Skeletal muscle cell (primary cell): ENCODE measurements at places on chromosomes 3 and 15.
A peak's percentile ranks its signal among the peaks of the same experiment; 100 is the strongest.

DNA sequence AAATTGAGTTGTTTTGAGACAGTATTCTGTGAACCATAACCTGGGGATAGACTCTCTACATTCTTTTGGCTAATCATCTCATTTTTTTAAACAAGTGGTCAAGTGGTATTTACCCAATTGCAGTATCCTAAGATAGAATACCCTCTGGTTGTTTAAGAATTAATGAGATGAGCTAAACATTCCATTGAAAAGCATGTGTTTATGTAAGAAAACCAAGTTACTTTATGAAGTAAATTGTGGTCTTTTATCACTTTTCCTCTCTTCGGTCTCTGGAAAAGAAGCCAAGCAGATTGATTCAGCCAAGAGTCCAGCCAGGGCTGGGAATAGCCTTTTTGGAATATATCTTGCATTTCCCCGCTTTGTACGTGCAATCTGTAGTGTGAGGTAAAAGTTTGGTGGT lies 185.7 kb upstream of the TOPAZ1 start:
- peak; percentile 4 for DNase-seq

- DNase-seq: no peak
Measured at GRCh38 chr3:134317106-134317947, 56.9 kb downstream of the AMOTL2 start.

DNA sequence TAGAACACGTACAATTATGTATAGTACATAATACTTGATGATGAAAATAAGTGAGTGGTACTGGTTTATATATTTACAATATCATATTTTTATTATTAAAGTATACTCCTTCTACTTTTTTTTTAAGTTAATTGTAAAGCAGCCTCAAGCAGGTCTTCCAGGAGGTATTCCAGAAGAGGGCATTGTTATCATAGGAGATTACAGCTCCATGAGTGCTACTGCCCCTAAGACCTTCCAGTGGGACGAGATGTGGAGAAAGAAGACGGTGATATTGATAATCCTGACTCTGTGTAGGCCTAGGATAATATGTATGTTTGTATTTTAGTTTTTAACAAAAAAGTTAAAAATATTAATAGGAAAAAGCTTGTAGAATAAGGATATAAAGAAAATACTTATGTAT lies 40.3 kb upstream of the SCN5A start:
- no peak for DNase-seq

DNA sequence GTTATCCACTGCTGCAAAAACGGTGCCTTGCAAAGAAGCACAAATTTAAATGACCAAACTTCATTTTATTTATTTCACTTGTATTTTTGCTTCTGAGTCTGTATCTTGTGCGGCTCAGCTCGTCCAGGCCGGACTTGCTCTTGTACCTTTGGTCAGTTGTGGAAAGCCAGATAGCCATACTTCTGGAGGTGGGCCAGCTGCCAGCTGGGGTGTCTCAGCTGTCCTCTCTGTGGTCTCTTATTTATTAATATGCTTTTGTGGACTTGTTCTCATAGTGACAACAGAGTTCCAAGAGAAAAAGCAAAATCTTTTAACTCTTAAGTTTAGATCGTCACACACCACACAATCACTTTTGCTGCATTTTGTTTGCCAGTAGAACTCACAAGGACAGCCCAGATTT lies 87.7 kb downstream of the IL1RAP start:
- no peak for DNase-seq

DNA sequence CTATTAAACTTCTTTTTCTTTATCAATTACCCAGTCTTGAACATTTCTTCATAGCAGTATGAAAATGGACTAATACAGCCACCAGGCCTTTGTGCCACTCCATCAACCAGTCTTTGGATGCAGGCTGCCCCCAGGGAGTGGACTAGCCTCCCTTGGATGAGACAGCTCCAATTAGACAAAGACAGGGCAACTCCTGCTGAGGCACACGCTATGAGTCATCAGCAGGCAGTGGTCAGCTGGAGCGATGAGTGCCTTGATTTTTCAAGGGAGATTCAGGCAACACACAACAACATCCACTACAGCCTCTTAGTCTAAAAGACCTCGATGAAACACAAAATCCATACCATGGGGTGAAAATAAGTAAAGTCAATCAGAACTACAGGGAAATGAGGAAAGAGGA lies 160.1 kb downstream of the ARRDC4 start:
- DNase-seq: no peak

- no peak for DNase-seq
Measured at GRCh38 chr3:45283471-45283870, 57.4 kb upstream of the TMEM158 start.

- DNase-seq: no peak
Measured at GRCh38 chr15:68812597-68813431, 7.9 kb downstream of the ANP32A start.

- no peak for DNase-seq
Measured at GRCh38 chr3:61452535-61453090, 108.8 kb upstream of the PTPRG start.

GRCh38 chr3:185661772-185662171 lies 75.7 kb downstream of the SENP2 start:
- DNase-seq: no peak

DNA sequence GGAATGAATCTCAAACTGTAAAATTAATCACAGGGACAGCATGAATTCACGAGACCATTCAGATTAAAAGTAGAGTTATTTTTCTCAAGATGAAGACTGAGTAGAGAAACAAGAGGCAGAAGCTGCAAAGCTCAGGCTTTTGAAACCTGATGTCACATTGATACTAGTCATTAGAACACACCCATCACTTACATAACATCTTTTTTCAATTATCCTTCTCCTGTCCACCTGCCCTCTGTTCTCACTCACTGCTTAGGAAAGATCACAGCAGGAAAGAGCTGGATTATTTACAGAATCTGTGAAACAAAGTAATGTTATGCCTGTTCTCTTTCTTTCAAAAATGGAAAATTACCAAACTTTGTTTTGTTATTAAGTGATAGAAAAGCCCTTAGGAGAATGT lies 72.0 kb upstream of the CDAN1 start:
- DNase-seq: no peak

DNA sequence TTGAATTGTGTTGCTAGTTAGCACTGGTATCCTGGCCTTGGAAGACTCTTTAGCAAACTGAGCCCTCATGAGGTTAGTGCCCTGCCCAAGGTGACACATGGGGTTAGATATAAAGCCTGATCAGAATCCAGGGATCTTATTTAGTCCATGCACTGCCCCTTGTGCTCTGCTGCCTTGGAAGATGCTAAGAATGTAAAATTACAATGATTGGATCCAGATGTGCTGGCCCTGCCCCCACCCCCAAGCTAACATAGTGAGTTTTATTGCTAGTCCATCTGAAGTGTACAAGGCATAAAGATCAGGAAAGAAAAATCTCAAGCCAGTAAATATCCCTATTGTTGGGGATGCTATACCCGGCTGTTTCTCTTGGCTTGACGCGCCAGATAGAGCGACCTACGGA lies 248.1 kb upstream of the C2CD4B start:
- DNase-seq: no peak

DNA sequence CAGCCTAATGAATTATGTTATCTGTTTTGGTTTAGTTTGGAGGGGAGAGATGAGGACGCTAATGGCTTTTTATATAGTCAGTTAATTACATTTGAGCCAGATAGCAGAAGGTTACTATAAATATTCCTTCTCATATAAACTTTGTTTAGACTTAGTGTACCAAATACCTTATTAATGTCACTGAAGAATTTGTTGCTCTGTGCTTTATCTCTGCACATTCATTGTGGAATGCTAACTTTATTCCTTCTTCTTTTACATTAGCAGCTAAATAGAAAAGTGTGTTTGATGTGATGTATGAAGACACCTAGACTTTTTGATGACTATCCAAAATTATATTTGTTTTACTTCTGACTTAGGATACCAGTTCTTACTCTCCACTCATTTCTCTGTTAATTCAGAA lies 105.2 kb downstream of the EPHA3 start:
- DNase-seq: no peak

- no peak for DNase-seq
Measured at GRCh38 chr15:38195191-38195901, 57.3 kb upstream of the SPRED1 start.

GRCh38 chr3:182651461-182651860 lies 141.8 kb upstream of the ATP11B start:
- DNase-seq: no peak

DNA sequence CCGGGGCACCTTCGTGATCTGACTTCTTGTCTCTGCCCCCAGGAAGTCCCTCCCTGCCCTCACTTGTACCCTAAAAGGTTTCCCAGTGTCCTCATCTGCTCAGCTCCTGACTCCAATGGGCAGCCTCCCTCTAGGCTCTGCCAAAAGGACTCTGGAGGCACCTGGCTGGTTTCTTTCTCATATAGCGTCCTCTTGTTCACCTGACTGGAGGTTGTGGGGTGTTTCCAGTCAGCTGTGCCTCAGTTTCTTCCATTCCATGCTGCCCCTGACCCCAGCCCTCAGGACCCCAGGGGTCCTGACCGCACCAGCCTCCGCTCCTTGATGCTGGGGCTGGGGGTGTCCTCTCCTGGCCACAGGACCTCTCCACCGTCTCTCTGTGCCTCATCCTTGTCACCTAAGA lies 2.5 kb downstream of the PRR23E start:
- DNase-seq: no peak

GRCh38 chr3:127733781-127734180 lies 61.0 kb downstream of the ABTB1 start:
- no peak for DNase-seq

GRCh38 chr3:183430325-183430957 lies 2.0 kb upstream of the MCF2L2 start:
- no peak for DNase-seq

GRCh38 chr15:67174864-67175573 lies 79.4 kb downstream of the AAGAB start:
- no peak for DNase-seq

- DNase-seq: peak; percentile 54
Measured at GRCh38 chr3:78804251-78805037, 963.4 kb downstream of the ROBO1 start.

DNA sequence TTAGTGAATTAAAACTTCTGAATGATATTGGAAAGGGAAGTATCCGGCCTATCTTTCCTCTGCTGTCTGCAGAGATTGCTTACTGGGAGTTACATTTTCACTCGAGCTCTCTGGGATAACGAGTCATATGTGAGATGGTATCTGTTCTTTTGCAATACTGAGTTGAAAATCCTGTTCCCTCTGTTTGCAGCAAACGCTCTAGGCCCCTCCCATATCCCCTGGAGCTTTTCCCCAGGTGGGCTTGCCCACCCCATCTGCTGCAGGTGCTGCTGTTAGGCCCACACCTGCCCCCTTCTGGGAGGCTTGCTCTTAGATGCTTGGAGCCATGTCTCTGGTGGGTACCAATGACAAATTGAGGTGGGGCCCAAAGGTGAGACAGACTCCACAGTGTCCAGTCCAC lies 42.7 kb upstream of the MTMR10 start:
- DNase-seq: no peak
